Trophoblast cell (in vitro differentiated cells and primary cell): ENCODE measurements at places on chromosomes 7 and 10.

DNA sequence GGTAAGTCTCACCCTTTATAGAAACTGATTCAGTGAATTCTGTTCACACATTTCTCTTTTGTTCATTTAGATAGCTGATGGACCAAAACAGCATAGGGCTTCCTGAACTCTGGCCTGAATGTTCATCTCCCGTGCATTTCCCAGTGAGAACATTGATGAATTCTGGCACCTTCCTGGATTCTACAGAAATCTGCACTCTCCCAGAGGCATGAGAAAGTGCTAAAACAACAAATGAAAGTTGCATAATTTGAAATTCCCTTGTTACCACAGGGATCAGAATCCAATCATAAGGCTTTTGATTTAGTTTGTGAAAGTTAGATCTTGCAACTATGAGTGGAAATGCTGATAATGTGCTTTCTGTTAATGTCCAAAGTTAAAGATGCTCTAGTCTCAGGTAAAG, 29.7 kb upstream of the SCIN start:
- no peak for DNase-seq

DNA sequence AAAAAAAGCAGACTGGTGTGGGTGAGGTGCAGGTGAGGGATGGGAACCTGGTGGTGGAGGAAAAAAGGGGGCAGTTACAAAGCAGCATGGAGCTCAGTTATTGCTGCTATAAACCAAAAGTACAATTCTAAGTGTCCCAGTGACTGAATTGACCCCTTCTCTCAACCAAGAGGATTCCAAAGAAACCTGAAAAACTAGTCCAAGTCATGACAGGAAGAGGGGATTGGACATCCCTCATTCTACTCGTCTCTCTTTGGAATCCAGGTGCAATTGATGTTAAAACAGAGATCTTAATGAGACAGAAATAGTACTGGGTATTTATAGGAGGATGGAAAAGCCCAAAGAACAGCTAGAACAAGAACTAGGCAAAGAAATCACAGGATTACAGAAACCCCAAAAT, 322.3 kb upstream of the IGFBP3 start:
- DNase-seq: peak; percentile 72

GRCh38 chr10:58281092-58281752, 12.3 kb downstream of the CISD1 start:
- DNase-seq: no peak

- DNase-seq: peak; percentile 46
Measured at GRCh38 chr10:23157691-23158369, 34.3 kb upstream of the PTF1A start.

DNA sequence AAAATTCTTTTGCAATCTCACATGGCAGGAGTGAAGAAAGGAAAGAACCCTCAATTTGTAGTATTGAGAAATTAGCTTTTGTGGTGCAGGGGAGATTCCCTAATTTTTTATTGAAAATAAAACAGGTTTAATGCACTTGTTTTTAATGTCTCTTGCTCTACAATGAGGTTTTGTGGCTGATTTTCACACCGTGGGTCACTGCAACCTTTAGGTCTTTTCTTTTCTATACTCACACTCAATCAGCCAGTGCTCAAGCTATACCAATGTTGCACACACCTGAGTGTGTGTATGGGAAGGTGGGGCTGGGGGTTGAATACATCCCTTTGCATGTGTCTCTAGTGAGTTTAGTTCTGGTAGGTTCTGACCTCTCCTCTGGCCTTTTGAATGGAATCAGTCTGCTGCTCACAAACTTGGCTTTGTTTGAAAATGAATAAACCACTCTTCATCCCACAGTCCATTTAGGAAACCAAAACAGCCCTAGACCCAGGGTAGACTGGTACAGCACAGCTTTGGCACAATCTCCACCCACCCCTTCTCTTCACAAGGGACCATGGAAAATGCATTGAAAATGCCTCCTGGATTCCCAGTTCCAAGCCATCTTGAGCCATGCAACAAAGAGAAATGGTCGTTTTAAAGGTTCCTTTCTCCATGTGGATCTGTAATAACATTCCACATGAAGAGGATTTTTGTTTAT, 411.5 kb downstream of the SFMBT2 start:
- no peak for DNase-seq

- no peak for DNase-seq
Measured at GRCh38 chr10:103845972-103846371, 9.4 kb downstream of the SH3PXD2A start.

DNA sequence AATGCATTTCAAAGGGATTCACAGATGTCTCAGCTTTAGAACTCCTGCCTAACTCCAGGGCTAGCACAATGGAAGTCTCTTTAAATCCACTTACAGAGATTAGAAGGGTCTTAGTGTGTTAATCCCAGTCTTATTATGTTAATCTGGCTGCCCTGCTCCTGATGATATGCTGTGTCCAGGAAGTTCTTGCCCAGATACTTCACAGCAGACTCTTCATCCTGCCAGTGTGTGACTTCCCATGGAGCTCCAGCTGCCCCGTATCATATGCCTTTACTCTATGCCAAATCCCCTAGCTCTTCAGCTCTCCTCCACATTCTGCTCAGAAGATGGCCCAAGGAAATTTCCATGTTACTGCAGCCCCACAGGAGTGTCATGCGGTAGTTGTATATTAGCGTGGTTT, 533.8 kb downstream of the GALNT17 start:
- DNase-seq: no peak

DNA sequence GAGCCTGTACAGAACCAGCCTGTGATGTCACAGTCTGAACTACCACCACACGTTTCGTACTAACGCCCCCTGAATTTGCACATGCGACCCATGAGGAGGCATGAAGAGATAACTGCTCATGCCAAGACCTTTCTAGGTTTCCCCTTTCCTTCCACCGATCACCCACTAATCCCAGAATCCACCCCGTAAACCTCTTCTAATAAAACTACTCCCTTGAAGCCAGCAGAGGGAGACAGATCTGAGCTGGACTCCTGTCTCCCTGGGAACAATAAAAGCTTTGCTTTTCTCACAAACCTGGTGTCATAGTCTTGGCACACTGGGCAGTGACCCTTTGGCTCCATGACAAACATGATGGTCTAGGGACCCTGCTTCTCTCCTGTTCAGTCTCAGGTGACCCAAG, 144.5 kb downstream of the FRMD4A start:
- DNase-seq: no peak

DNA sequence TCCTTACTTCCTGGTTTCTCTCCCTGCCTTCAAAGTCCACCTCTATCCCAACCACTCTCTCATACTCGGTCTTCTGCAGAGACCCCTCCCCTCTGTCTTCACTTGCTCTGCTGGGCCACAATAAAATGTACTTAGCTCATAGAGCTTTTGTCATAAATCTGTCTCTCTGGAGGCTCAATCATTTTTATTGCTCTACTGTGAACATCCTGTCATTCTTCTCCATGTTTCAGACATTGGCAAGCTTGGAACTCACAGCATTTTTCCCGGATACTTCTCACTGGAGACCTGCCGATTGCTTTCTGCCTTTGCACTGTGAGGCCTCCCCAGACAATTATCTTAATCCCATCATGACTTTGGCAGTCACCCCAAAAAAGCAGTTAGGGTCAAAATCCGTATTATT, 192.3 kb upstream of the ZMIZ1 start:
- no peak for DNase-seq

DNA sequence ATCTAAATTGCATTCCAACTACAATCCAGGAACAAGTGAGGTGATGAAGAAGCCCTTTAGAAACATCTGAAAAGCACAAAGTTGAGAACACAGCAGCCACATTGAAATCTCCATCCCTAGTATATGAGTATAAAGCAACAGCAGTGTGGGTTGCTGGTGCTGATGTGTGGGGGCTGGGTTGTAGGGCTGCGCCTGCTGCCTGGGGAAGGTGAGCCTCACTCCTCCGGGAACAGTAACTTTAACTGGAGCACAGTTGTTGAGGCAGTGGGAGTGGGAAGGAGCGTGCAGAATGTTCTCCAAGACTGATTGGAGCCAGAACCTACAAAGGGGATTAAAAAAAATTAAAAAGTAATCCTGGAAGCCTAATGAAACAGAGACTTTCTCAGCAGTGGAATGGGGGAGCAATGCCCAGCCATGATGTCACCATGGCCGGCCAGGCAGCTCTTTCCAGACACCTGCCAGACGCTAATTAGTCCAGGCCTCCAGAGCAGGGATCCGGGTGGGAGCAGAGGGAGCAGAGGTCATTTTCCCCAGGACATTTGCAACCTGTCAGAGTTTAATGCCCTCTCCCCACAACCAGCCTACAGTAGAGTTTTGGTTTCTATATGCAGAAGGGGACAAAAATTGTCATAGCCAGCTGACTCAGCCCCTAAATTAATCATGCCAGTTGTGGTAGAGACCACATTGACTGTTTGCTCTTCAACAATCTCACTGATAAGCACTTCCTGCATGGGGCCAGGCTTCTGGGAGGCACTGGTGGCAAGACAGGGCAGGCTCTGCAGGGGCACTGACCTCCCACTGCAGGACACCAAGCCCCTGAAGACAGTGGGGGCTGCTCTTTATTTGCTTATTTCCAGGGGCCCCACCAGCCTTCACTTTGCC, 133.0 kb upstream of the ZNF32 start:
- DNase-seq: no peak

DNA sequence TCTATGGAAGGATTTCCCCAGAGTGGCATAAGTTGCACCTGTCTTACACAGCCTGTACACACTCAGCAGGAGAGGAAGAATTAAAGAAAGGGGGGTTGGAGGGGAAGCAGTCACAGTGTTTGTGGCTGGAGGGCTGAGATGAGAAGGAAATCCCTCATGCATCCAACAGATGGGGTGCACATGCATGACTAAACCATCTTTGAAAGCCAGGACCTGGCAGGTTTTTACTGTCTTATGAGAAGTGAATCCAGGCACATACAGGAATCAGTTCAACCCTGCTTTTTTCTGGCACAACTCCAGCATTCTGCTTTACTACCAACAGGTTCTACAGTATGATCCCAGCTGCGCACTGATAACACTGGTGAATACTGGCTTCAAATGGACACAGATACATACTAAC, 107.7 kb downstream of the CACNA2D1 start:
- no peak for DNase-seq

- peak; percentile 61 for DNase-seq
Measured at GRCh38 chr10:3068201-3068967, 1.0 kb downstream of the PFKP start.

GRCh38 chr10:126736142-126736541, 65.6 kb upstream of the C10orf90 start:
- no peak for DNase-seq

DNA sequence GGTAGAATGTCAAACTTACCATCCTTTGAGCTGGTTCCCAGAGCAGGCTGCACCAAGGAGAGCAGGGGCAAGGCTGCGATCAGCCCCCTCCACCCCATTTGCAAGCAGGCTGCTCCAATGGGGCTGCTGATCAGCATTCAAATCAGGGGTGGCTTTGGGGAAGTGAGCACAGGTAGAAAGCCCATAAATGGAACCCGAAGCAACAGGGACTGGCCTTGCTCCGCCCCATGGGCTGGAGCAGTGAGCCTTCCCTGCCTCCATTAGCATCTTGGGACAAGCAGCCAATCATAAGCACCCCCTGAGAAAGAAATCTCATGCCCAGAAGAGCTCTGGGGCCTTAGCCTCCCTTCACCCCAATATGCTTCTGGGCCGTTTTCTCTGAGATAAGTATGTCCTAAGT, 4.0 kb upstream of the PKD1L1 start:
- no peak for DNase-seq

DNA sequence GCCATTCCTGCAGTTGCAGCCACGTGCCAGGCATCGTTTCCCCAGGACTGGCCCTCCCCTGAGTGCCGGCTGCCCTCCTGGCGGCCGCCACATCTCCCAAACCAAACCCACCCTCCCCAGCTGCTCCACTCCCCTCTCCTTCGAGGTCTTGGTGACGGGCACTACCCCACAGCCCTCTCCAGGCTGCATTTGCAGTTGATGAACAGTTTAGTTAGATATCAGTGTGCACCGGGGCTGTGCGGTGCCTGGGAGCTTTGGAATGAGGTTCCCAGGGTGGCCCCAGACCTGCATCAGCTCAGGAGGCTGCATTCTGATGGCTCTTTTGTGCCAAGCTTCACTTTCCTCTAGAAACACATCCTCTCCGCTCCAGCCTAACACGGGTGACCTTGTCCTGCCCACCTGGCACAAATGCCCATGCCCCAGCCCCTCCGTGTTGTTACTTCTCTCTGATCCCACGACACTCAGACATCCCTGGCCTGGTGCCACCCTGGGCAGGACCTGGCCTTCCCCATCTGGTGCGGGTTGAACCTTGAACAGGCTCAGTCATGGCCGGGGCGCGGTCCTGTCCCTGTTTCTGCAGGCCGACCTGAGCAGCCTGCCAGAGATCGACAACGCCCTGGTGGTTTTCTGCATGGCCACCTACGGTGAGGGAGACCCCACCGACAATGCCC, 14.5 kb downstream of the TMEM120A start:
- no peak for DNase-seq

GRCh38 chr7:111763221-111763801, 201.0 kb upstream of the IMMP2L start:
- peak; percentile 62 for DNase-seq

- no peak for DNase-seq
Measured at GRCh38 chr7:16818732-16819131, 13.9 kb upstream of the AGR2 start.

- no peak for DNase-seq
Measured at GRCh38 chr10:131148270-131148669, 163.3 kb downstream of the TCERG1L start.

DNA sequence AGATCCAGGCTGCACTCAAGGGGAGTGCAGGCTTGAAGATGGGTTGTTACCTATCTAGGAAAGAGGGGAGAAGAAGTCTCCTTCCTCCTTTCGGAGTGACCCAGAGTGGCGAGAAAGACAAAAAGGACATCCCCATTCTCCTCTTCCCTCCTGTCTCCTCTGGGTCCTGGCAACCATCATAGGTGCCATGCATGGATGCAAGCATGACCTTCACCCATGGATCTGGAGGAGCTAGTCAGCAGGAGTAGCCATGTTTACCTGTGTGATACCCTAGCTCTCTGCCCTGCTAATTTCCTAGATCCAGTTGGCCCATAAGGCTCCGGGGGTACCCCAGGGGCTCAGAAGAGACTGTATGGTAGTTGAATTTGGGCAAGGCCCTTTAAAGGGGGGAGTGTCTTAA, 17.2 kb upstream of the CROT start:
- DNase-seq: no peak

DNA sequence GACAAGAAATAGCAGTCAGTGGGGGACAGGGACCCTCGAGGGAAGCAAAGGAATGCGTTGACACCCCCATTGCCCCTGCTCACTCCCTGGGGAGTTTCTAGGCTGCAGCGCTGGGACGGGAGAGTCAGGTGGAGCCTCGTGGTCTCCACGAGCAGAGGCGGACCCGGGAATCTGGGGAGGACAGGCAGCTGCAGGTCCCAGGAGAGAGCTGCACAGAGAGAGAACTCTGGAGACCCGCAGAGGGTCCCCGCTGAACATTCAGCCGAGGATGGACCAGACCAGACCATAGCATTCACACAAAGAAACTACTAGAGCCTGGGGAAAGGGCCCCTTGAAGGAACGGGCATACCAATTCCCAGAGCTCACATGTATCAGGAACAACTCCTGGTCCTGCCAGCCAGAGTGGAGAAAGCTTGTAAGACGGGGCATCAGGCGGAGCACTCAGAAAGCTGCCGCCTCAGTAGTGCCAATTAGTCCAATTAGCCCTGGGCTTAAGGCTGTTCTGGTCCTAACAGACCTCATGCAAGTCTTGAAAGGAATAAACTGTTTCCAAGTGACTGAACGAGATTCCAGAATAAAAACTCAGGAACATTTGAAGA, 966.7 kb upstream of the ZNF722 start:
- no peak for DNase-seq
